ENCODE measurements at places on chromosomes 7 and 10.

DNA sequence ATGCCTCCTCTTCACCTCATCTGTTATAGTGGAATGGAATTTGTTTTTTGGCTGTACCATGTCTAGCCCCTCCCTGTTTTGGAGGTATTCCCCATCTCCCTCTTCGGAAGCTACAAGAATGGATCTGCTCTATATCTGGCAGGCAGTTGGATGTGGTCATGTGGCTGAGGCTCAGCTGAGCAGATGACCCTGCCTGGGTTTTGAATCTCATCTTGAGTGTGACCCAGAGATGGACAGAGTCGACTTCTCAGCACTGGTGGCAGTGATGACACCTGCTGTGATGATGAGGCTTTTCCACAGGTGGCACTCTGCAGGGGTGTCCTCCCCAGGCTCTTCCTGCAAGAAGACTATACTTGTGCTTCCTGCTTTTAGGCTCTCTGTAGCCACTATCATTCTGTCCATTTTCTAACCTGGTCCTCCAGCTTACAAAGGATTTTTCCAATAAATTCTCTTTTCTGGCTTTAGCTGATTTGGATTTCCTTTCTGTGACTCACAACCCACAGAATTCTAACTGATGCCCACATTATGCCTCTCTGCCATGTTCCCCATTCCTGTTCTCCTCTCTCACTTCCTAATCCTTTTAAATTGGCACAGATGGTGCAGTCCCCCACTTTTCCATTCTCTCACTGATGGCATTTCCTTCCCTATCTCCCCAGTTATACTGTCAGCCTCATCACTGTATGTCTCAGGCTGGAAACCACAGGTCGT, 7.5 kb upstream of the ARHGAP22 start:
- DNase-seq, result peak; percentile 38

DNA sequence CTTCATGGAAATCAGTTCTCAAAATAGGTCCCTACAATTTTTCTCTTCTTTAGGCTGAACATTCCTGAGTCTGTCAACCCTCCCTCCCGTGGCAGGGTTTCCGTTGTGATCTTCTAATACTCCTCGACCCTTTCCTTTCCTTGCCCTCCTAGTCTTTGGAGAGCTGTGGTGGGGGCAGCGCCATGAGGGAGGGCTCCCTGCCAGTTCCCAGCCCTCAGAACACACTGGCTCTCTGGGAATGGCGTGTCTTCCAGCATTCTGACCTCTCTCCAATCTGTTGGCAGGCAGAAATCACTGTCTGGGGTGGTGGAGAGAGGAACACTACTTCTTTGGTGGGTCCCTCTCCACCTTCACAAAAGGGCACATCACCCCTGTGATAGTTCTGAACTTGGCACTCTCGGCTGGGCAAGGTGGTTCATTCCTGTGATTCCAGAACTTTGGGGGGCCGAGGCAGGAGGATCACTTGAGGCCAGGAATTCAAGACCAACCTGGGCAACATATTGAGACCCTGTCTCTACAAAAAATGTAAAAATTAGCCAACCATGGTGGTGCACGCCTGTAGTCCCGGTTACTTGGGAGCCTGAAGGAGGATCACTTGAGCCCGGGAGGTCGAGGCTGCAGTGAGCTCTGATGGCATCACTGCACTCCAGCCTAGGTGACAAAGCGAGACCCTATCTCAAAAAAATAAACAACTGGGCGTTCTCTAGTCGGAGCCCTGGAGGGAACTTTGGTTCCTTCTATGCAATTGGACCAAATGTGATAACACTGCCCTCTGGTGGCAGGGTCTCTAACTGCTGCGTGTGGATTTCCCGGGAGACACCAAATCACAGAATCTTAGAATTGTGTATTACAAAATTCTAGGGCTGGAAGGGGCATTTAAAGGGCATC, 13.1 kb upstream of the ARPC1A start:
- peak; percentile 52 for DNase-seq

DNA sequence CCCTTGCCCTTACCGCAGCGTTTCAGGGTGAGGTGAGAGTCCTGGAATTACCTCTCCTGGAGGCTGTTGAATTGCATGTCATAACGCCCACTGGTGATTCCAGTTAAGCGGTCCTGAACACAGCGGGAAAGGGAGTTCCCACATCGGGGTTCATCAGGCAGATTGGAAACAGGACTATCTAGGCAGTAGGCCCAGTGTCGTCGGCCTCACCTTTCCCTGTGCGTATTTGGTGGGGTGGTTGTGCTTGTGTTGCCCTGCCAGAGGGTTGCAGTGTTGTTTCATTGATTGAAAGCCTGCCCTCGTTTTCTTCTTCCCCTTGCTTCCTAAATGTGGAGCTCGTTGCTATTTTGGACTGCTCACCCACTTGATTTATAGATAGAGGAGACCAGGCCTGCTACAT, 10.6 kb upstream of the SUN1 start:
- no peak for DNase-seq

DNA sequence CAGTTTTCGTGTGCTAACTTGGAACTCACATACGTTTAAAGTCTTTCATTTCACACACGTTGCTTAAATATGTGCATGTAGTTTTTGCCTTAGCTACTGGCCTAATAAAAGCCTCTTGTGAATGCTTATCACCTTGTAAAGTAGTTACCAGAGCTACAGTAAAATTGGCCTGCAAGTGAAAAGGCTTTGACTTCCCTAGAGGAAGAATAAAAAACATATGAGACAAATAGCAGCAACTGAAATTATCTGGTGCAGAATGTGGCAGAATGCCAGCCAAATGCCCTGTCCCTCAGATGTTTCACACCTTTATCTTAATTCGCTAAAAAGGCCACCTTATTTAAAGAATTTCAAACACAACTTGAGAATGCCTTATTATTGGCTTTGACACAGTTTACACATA, 28.1 kb upstream of the RPA3 start:
- DNase-seq, result no peak

GRCh38 chr10:104297697-104298660, 29.0 kb downstream of the GSTO2 start:
- peak; percentile 89 for DNase-seq

- peak; percentile 48 for DNase-seq
Observed at GRCh38 chr10:43824934-43825333, 176.3 kb upstream of the ZNF32 start.

DNA sequence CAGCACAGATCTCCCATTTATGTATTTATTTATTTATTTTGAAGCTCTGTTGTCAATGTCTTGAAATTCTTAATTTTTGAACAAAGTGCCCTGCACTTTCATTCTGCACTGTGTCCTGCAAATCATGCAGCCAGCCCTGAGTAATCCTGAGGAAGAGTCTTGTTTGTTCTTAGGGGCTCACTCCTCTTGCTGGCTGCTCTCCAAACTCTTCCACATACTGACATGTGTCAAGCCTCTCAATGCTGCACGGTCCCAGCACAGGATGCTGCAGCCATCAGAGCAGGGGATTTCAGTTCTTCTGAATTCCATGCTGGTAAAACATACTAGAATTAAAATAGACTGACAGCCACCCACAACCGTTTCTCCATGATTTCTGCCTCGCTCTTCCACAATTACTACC, 207.2 kb downstream of the PARD3 start:
- peak; percentile 20 for DNase-seq

DNA sequence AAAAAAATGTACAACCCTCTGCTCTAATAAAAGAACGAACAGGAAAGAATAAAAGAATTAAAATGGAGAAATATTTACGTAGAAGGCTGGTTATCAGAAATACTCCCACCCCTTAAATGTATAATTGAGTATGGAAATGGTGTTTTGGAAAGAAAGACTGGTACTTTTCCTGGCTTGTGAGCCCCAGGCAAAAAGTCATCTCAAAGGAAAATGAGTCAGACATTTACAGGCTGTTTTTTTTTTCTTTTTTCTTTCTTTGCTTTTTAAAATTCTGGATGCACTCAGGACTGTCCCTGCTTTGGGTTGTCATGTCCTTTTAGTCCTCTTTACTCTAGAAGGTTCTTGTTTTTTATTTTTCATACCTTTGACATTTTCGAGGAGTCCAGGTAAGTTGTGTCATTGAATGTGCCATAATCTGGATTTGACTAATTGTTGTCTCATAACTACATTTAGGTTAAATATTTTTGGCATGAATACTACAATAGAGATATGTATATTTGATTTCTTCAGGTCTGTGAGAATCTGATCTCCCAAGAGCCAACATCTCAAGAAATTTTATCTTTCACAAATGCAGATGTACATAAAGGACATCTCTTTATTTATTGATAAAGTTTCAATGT, 313.0 kb upstream of the GLI3 start:
- DNase-seq, result no peak

GRCh38 chr7:144391823-144392255, 11.7 kb downstream of the NOBOX start:
- peak; percentile 39 for DNase-seq

GRCh38 chr10:20144268-20144667, 328.0 kb downstream of the PLXDC2 start:
- no peak for DNase-seq

GRCh38 chr10:19702215-19702614, 114.0 kb upstream of the PLXDC2 start:
- peak; percentile 66 for DNase-seq

GRCh38 chr7:135095450-135095849, 52.4 kb upstream of the TMEM140 start:
- DNase-seq, result no peak

- peak; percentile 62 for DNase-seq
Observed at GRCh38 chr10:95260909-95261552, 29.8 kb downstream of the PDLIM1 start.

- DNase-seq, result no peak
Observed at GRCh38 chr7:110607050-110607857, 483.7 kb upstream of the LRRN3 start.

- no peak for DNase-seq
Observed at GRCh38 chr10:110013630-110014293, 6.0 kb downstream of the ADD3 start.

DNA sequence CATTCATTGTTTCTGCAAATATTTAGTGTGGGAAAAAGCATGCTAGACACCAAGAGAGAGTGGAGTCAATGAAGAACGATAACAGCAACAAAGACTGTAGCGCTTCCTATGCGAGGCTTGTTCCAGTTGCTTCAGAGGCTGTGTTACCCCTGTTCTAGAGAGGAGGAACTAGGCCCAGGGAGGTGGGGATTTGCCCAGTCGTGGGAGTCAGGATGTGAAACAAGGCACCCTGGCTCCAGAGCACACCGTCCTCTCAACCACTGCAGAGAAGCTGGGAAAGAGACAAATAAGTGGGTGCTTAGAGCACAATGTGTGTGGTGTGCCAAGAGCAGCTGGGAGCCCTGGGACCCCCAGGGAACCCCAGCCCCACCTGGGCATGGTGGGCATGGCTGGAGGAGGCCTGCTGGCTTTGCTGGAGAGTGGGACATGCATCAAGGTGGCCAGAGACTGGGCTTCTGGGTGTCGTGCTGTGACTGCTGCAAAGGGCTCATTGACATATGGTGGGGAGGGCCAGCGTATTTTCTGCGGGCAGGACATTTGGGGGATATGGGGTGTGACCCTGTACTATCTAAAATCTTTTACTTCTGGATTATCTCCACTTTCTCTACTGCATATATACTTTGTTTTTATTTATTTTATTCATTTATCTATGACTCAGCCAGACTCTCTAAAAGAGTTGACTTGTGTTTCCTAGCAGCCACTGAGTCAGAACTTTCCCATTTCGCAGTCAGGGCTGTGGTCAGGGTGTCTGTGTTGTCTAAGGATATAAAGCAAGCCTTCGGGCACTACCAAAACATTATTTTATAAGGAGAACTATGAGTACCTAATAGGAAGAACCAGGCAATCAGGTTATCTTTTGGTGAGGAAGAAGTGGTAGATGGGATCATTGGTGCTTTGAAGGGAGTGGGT, 95.4 kb downstream of the TCF7L2 start:
- DNase-seq, result peak; percentile 93

- DNase-seq, result no peak
Observed at GRCh38 chr7:128891110-128891941, 19.2 kb downstream of the KCP start.
